ENCODE measurements at places on chromosomes 5 and 9. TPM values are rescaled to one million over a fixed set of nuclear protein-coding genes. Genes with fewer than 3 reads are reported as not detected.

The FER gene
- polyA plus RNA-seq, result 17.9 TPM

The ASPN gene
- not detected for polyA plus RNA-seq

The IFNK gene
- polyA plus RNA-seq, result not detected

The MSMP gene
- 1.3 TPM for polyA plus RNA-seq

The GRAMD2B gene
- 10.3 TPM for polyA plus RNA-seq

The HRCT1 gene
- polyA plus RNA-seq, result not detected

The NUP214 gene
- 4.9 TPM for polyA plus RNA-seq

The MSX2 gene
- polyA plus RNA-seq, result not detected

The TUSC1 gene
- 1.6 TPM for polyA plus RNA-seq

The TMEM171 gene
- 3.5 TPM for polyA plus RNA-seq
